Stimulated activated naive CD8-positive, alpha-beta T cell treated with anti-CD3 and anti-CD28 coated beads, Interleukin-15, Interleukin-2, amounts not matched to agents 100 U/mL and 50 U/mL, for 24 hours (primary cell): ENCODE measurements at places on chromosomes 7 and 10.

GRCh38 chr7:26398427-26398755 lies 106.7 kb downstream of the SNX10 start:
- DNase-seq = peak; percentile 57

- DNase-seq = no peak
Measured at GRCh38 chr7:130426564-130426963, 14.3 kb downstream of the CEP41 start.

DNA sequence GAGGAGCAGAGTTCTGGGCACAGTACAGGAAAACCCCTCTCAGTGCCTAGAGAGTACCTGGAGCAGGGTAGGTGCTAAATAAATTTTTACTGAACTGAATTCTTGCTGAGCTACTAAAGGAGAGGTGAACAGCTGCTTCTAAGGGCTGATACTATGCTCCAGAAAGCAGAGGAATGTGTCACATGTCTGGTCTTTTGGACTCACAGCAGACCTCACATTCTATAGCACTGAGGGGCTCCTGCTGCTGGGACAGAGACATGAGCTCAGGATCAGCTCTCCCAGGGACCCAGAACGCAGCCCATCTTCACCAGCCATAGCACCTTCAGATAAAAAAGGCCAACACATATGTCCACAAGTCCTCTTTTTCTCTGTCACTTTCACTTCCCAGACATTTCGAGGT lies 133.0 kb upstream of the KLF14 start:
- no peak for DNase-seq

DNA sequence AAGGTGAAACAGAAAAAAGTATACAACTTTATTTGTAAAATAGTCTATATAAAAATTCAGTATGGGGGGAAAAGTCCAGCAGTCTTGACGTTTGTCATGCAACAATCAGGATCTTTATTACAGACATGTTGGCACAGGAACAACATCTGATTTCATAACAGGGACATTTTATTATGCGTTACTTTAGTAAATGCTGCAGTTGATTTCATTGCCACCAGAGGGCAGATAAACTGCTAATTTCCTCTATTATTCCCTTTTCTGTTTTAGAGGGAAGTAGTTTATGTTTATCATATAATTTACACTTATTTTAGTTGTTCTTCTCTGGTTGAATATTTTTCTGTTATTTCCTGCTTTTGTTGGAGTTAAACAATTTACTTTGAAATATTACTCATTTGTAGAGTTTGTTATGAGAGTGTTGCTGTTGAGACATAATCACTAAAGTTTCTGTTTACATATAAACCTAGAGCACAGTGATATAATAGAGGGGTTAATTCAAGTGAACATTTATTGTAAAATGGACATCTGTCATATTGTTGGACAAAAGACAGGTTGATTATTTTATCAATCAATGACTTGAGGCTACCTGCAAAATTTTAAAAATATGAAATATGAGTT lies 3.3 kb downstream of the PLXDC2 start:
- no peak for DNase-seq

DNA sequence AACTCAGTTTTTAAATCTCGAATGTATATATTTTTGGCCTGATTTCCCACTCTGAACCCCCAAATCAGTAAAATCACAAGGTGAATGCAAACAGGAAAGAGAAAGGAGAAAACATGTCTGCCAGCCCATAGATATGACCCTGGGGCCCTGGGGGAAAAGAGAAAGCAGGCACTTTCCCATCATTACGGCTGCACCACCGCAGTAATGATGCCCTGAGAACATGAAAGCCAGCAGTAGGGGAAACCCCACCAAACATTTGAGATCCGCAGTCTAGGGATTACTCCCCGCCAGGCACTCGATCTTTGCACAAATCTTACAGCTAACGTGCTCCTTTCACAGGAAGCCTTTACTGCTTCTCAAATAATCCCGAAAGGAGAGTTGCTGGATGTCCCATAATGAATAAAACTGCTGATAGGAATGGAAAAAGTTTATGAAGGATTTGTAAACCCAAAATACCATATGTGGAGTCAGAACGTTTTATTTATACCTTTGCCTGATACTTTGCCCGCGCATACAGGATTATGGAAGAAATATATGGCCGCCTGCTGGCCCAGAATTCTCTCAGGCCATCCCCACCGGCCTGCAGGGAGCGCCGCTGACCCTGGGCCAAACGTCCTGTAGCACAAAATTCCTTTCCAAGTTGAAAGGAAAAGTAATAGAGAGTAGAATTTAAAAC lies 180.0 kb upstream of the INHBA start:
- DNase-seq = peak; percentile 23

DNA sequence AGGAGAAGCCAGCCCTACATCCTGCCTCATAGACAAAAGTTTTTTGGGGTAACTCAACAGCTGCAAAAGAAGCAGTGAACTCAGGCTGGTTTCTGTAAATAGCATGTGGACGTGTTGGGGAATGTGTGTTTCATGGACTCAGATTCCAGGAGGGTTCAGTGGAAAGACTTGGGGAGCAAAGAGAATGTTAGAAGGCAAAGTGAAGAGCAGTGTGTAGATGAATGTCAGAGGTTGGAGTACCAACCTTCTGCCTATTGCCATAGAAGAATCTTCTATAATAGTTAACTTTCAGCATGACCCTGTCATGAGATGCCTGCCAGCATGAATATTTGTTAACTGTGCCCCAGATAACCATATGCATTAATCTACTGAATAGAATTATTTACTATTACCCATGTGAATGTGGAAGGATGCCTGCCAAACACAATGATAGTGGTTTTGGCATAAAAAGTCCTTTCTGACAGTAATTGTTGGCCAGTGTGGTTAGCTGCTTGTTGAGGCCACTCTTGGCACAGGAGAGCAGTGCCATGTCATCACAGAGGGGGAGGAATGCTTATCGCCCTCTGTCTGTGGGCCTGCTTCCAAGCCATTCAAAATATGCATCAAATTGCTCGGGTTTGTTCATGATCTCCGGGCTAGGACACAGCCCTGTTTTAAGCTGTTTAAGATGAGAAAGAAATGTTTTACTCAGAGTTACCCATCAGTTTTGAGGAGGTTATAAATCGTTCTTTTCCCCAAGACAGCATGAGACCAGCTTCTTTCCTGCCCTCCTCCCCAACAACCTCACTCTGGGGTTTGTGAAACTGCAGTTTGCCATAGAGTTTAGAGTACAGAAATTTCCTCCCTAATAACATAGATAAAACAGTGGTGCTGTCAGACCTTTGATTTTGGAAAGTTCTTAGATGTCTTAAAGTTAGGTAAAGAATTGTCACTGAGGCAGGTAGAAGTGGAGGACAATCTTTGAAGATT lies 165.3 kb downstream of the WNT2 start:
- DNase-seq = no peak

DNA sequence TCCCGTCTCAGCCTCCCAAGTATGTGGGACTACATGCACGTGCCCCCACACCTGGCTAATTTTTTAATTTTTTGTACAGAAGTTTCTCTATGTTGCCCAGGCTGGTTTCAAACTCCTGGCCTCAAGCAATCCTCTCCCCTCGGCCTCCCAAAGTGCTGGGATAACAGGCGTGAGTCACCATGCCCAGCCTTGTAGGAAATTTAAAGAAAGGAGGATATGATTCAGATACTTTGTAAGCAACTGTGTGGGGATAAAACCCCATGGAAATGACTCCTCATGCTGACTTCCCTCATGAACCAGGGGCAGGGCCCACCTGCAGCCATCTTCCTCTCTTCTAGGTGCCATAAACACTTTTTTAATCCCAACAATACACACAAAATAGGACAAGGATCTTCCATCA lies 50.2 kb downstream of the APBB1IP start:
- peak; percentile 43 for DNase-seq
